Tibial nerve (tissue), 4 donors: ENCODE measurements at places on chromosomes 2 and 18. TPM values are rescaled to one million over a fixed set of nuclear protein-coding genes. Genes with fewer than 3 reads are reported as not detected.

DNA sequence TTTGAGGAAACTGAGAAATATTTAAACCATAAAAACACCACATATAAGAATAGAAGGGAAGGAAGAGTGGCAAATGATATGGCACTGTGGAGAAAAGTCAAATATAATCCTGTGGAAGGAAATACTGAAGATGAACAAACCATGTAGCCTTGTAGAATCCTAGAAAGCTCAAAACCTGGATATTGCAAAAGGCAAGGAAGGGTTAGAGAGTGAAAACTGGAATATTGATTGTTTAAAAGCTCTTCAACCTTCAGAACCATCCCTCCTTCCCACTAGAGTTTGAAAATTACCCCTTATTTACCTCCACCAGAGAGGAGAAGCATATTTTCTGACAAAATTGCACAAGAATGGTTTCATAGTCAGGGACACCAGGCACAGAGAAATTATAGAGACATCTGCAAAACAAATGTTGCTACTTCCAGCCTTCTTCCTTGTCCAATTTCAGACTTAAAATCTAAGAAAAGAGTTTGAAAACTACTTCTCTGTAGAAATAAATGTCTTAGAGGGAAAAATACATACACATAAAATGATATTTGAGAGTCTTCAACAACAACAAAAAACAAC lies 48.0 kb downstream of the ANTXR1 start:
- no peak for DNase-seq

- no peak for DNase-seq
Observed at GRCh38 chr2:46226620-46227019, 70.6 kb upstream of the EPAS1 start.

GRCh38 chr2:36579297-36579664 lies 18.7 kb downstream of the FEZ2 start:
- DNase-seq: no peak

DNA sequence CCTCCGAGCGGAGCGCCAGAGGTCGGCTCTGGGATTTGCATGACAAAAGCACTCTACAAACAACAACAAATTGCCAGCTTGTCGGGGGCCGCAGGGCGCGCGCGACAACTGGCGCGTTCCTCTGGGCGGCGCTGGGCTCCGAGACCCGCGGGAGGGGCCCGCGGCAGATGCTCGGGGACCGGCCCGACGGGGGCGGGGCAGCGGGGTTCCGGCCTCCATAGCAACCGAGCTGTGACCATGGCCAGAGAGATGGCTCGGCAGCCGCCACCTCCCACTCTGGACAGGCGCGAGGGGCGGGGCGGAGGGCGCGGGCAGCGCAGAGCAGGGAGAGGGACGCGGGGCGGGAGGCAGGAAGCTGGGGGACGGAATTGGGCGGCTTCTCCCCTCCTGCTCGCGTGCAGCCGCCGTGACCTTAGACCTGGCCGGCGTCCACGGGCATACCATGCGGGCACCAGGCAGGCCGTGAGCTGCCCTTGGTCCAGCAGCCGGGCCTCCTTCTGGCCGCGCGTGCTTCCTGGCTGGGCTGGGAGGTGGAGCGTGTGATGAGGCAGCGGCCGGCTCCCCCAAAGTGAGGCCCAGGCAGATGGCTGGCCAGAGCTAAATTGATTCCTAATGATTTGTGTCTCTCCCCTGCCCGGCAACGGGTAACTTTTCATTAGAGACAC lies 171.5 kb downstream of the CELF4 start:
- peak; percentile 25 for DNase-seq

DNA sequence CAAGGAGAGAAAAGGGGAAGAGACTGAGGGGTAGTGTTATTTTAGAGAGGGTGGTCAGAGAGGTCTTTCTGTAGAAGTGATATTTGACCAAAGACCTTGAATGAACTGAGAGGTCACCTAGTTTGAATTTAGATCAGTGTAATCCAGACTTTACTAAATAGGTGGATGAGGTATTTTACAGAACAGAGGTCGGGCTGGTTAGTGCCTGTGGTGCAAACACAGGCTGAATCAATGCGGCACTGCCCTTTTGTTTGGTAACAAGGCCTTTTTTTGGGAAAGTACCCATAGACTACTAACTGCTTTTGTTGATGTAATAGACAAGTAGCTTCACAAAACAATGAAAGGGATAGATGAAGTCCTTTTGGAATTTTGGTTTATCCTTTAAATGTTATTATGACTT lies 15.9 kb downstream of the RAPGEF4 start:
- DNase-seq: no peak

- DNase-seq: no peak
Observed at GRCh38 chr2:120480903-120481445, 135.0 kb downstream of the INHBB start.

DNA sequence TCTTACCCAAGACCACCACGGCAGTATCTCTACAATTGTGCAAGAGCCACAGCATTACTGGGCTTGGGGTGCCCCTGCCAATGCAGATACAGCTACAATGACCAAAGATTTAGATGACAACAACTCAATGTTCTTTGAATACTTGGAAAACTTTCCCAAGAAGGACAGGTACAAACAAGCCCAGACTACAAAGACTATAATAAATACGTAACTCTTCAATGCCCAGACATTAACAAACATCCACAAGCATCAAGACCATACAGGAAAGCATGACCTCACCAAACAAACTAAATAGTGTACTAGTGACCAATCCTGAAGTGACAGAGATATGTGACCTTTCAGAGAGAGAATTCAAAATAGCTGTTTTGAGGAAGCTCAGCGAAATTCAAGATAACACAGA lies 62.8 kb downstream of the ICA1L start:
- no peak for DNase-seq

GRCh38 chr2:109562421-109562820 lies 51.3 kb downstream of the SEPTIN10 start:
- no peak for DNase-seq

The RUFY4 gene
- total RNA-seq: not detected
